ENCODE measurements at places on chromosomes 3 and 15.

- no peak for DNase-seq
Observed at GRCh38 chr3:156635034-156635433, 39.4 kb upstream of the TIPARP start.

GRCh38 chr15:70479785-70480184 is 283.6 kb downstream of the UACA start:
- no peak for DNase-seq

GRCh38 chr3:158248261-158248660 is 138.4 kb downstream of the RSRC1 start:
- DNase-seq = no peak

GRCh38 chr3:192259661-192260060 is 467.7 kb downstream of the FGF12 start:
- DNase-seq = no peak

- no peak for DNase-seq
Observed at GRCh38 chr3:18529631-18530030, 104.5 kb upstream of the SATB1 start.

- no peak for DNase-seq
Observed at GRCh38 chr3:63762180-63762579, 56.9 kb upstream of the C3orf49 start.

DNA sequence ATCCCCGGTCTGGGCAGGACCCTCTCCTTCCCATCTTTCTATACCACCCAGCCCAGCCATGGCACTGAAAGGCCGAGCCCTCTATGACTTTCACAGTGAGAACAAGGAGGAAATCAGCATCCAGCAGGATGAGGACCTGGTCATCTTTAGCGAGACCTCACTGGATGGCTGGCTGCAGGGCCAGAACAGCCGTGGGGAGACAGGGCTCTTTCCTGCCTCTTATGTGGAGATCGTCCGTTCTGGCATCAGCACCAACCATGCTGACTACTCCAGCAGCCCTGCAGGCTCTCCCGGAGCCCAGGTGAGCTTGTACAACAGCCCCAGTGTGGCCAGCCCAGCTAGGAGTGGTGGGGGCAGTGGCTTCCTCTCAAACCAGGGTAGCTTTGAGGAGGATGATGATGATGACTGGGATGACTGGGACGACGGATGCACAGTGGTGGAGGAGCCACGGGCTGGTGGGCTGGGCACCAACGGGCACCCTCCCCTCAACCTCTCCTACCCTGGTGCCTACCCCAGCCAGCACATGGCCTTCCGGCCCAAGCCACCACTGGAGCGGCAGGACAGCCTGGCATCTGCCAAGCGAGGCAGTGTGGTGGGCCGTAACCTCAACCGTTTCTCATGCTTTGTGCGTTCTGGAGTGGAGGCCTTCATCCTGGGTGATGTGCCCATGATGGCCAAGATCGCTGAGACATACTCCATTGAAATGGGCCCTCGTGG is 1.5 kb downstream of the SNX33 start:
- DNase-seq = no peak

DNA sequence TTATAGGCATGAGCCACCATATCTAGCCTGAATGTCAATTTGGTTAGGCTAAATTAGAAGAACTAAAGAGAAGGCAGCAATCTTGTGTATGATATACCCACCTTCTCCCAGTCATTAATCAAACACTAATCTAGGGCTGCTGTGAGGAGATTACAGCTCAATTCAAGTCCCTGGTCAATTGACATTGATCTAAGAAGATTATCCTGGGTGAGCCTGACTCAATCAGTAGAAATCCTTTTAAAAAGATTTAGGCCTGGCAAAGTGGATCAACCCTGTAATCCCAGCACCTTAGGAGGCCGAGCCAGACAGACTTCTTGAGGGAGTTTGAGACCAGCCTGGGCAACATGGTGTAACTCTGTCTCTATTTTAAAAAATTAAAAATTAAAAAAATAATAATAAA is 2.5 kb upstream of the DNAH12 start:
- DNase-seq = no peak

DNA sequence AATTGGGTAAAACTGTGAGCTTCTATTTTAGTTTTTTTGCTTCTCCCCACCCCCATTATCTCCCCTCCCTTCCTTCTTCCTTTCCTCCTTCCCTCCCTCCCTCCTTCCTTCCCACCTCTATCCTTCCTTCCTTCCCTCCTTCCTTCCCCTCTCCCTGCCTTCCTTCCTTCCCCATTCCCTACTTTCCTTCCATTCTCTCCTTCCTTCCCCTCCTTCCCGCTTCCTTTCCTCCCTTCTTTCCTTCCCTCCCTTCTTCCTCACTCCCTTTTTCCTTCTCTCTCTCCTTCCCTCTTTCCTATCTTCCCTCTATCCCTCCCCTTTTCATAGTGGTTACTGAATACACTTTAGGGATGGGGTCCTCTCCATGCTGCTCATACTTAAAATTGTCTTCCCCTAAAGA is 40.4 kb upstream of the C3orf22 start:
- DNase-seq = no peak
